ENCODE measurements at places on chromosomes 3 and 15.

DNA sequence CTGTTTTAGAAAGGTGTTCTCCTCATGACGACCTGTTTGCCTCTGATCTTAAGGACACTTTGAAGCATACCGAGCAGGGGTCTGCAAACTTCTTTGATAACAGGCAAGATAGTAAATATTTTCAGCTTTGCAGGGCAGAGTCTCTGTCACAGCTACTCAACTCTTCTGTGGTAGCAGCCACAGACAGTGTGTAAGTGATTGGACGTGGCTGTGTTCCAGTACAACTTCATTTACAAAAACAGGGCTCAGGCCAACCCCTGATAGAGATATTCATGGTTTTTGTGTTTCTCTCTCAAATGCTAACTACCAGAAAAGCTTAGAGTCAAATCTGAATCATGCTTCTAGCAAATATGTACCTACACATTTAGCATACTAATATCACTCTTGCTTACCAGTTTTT lies 51.5 kb downstream of the TGFBR2 start:
- no peak for DNase-seq

DNA sequence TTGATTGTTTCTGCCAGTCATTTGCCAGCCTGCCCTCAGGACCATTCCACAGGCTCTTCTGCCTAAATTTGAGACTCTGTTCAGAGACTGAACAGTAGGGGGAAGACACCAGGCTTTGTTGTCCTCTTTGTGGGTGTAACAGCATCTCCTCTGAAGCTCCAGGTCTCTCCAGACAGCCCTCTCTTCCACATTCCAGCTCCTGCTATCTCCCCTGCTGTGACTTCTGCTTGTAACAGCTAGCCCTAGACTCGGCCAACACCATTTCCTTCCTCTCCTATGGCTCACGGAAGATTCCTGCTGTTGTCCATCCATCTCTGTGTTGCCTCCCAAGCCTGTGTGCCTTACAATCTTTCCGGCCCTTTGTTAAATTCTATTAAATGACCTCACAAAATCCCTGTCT lies 40.2 kb downstream of the SUCLG2 start:
- no peak for DNase-seq

DNA sequence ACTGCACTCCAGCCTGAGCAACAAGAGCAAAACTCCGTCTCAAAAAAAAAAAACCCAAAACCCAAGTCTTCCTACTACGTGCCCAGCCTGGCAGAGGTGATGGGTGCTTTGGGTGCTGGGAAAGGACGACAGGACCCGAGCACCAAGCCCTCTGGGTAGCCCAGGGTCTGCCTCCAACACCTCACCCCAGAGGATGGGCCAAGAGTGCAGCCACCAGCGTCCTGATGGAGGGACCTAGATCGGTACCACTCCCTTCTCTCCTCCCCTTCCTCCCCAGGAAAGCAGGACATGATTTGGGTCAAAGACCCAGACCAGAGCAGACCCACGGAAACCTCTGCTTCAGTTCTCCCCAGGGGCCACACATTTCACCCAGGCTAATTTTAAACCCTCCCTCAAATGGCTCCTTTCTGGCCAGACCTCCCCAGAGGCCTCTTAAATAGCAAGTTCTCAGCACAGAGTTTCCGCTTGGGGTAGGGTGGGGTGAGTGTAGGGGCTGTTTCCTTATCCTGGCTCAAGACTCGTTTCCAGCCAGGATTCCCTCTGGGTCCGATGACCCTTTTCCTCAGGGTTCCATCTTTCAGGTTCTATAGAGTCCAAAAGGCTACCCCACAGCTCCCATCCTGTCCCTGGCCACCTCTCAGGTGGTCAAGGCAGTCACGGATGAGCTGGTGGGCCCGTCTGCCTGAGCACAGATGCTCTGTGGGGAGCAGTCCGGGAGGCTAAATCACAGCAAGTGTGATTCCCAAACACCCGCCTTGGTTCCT lies 20.5 kb downstream of the RBPMS2 start:
- no peak for DNase-seq

DNA sequence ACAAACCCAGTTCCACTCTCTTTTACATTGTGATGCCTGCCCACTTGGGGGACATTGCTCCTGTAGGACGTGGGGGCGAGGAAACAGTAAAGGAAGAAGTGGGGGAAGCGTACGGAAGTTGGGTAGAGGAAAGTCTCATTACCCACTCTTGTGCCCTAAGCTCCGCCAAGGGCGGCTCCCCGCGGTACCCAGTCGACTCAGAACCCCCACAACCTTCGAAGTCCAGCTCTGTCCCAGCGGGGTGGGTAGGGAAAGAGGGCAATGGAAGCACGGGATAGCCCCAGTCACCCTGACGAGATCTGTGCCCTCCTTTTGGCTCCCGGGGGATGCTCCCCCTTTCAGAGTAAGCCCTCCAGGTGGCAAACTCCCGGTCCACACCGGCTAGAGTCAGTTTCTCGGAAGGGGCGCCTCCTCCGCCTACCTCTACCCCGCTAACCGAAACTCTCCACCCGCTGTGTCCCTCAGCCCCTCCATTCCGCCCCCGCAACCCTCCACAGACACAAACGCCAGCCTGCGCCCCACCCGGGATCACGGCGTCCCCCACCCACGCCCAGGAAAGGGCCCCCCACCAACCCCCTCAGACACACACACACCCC lies 527 bp downstream of the CSNK1G1 start:
- DNase-seq, result no peak

DNA sequence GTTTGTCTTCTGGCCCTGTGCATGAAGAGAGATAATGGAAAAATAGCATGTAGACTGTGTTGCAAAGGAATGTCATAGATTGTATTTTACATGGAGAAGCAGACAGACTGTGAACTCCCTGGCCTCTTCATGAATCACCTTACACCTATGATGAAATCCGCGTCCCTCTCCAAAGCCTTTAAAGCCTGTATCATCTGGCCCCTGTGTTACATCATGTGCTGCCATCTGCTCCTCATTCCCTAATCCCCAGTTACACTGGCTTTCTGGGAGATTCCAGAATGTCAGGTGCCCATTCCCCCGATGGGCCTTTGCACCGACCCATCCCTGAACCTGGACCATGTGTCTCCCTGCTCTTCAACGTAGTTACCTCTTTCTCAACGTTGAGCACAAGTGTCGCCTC lies 190.8 kb downstream of the ADAMTSL3 start:
- peak; percentile 32 for DNase-seq

- DNase-seq, result peak; percentile 90
These were observed at the start of gene POLQ for GRCh38 chr3:121545574-121546455. POLQ (minus strand) TSS chr3:121545988; CDS start chr3:121545877, 111 bp downstream.

All from fibroblast of the conjunctiva (primary cell).